Hepatic stellate cell (primary cell): ENCODE measurements at places on chromosomes 13 and 19.

DNA sequence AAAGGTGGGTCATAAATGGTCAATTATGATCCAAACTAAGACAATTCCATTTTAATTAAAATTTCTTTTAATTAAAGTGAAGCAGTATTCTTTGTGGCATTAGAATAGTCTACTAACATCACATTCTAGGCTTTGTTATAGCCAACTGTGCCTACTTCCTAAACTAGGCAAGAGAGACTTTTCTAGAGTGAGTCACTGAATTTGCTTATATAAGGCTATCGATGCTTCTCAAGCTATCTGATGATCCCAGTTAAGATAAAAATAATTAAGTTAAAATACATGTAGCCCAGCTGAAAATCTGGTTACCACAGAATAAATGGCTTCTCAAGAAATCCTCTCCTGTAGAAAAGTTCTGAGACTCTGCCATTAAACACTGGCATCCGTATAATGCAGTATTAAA is 12.5 kb downstream of the ANKRD10 start:
- no peak for DNase-seq

DNA sequence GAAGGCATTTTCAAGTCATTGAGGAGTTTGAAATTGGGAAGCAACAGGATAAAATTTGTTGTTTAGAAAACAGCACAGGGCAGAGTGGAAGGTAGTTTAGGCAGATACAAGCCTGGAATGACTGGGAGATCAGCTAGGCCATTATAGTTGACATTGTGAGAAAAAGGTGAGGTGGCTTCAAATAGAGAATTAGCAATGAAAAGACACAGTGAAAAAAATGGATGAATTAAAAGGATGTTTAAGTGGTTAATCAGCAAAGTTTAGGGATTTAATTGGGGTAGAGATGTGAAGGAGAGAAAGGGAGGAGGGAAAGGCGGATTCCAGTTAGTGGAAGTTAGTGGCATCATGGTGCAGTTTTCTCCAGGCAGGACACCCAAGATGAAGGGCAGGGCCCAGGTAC is 570.5 kb upstream of the GPC6 start:
- no peak for DNase-seq

DNA sequence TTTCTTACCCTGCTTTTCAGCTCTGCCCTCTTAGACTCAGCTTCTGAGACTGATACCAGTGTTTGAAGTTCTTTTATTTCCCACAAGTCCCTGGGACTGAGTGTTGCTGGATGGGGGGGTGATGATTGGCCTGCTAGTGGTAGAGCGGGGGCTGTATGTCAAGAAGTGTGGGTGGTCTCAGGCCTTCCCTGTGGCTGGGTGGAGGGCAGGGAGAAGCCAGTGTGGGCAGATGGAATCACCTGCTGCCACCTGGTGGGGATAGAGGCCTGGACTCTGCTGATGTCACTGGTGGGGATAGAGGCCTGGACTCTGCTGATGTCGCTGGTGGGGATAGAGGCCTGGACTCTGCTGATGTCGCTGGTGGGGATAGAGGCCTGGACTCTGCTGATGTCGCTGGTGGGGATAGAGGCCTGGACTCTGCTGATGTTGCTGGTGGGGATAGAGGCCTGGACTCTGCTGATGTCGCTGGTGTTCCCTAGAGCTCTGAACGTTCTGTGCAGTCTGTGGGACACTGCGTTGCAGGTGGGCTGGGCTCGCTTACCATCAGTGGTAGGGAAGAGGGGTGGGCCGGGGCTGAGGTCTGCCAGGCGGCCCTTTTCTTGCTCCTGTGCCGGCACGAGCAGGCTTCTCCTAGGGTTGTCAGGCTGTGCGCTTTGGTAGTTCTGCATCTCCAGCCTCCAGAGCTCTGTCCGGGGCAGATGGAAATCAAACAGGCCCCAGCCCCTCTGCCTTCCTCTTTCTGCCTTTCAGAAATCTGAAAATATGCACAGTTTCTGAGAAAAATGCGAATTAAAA is 101.3 kb downstream of the ARHGEF7 start:
- DNase-seq, result no peak

DNA sequence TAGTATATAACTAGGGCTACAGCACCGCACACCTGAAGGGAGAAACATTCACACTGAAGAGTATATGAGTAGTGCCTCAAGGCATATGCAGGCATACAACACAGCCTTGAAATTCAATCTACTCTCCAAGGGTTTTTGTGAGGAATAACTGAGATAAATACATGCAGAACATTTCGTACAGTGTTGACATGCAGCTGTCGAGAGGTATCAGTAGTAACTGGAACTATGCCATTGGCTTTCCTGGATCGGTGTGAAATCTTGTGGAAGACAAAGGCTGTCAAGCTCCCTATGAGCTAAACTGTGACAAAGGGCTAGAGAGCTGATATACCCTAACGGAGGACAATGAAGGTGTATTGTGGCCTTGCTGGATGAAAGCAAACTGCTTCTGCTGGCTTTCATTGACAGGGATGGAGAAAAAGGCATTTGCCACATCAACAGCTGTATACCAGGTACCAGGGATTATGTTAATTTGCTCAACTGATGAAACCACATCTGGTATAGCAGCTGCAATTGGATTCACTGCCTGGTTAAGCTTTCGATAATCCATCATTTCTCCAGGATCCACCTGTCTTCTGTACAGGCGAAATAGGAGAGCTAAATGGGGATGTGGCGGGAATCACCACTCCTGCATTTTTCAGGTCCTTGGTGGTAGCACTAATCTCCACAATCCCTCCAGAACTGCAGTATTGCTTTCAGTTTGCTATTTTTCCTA is 16.3 kb downstream of the MTRF1 start:
- no peak for DNase-seq

GRCh38 chr13:20998649-20999415 is 62.6 kb downstream of the LATS2 start:
- DNase-seq, result no peak

DNA sequence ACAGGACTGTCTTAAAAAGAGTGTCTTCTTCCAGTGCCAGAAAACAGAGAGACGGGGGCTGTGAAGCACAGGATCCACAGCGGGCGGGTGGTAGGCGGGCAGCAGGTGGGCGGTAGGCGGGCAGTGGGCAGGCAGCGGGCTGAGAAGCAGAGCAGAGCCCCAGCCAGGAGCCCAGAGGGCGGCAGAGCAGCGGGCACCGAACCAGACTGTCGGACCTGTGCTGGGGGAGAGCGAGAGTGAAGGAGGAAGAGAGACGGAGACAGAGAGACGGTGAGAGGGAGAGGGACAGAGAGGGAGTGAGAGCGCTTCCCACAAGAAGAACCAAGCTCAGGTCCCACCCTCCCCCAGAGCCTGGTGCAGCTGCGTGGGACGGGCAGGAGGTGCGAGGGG is 30.3 kb downstream of the RASA3 start:
- no peak for DNase-seq

DNA sequence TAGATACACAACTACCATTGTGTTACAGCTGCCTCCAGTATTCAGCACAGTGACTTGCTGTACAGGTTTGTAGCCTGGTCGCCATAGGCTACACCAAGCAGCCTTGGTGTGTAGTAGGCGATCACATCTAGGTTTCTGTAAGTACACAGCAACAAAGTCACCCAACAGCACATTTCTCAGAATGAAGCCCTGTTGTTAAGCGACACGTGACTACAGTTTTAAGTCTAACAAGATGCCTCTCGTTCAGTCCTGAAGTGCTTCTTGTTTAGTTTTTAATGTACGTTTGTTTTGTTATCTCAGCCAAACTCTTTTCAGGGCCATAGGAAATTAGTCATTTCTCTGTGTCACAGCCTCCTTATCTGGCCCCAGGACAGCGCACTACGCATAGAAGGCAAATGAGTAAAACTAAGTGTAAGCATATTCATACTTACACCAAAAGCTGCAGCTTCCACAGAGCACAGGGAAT is 50.0 kb upstream of the GPR183 start:
- peak; percentile 79 for DNase-seq

GRCh38 chr13:99013951-99014350 is 36.1 kb upstream of the DOCK9 start:
- no peak for DNase-seq

- DNase-seq, result no peak
Measured at GRCh38 chr13:108917581-108917980, 288.2 kb downstream of the MYO16 start.

DNA sequence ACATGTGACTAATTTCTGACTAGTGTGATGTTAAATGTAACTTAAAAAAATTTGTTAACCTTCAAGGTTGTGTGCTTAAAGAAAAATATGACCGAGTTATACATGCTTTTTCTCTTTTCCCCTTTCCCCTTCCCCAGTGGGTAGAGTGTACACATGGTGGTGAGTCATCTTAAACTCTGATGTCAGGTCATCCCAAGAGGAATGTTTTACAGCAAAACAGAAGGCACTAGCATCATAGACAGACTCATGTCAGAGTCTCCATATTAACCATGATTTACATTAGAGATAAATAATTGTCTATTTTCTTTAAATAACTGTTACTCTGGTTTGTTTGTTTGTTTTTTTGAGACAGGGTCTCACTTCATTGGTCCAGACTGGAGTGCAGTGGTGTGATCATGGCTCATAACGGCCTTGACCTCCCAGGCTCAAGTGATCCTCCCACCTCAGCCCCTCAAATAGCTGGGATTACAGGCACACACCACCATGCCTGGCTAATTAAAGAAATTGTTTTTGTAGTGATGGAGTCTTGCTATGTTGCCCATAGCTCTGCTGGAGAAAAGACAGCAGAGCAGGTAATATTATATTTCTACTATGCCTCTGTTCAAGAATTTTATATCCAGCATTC is 160.4 kb upstream of the PCDH9 start:
- peak; percentile 10 for DNase-seq

DNA sequence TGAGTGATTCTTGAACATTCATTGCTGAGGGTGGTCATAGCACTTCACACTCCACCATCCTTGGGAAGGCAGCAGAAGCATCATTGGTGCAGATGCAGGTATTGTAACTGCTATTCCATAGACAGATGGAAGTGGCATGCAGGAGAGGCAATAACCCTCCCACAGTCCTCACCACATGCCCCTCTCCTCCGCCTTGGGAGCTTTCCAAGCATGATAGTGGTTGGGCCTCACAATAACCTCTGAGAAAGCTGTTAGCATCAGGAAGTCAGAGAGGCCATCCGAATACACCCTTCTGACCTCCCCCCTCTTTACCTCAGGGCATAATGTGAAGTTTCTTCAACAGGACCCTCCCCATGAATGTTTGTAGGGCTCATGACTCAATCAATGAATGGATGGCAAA is 177.9 kb downstream of the KATNAL1 start:
- DNase-seq, result no peak

- no peak for DNase-seq
Measured at GRCh38 chr13:109976206-109976997, 190.0 kb upstream of the IRS2 start.

DNA sequence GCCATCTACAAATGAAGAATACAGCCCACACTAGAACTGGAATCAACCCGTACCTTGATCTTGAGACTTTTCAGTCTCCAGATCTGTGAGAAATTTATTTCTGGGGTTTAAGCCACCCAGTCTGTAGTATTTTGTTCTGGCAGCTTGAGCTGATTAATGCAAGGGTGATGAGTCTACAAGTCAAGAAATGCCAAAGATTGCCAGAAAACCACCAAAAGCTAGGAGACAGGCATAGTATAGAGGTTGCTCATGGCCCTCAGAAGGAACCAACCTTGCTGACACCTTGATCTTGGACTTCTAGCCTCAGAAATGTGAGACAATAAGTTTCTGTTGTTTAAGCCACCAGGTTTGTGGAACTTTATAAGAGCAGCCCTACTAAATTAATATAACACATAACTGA is 428.2 kb upstream of the KLF12 start:
- DNase-seq, result no peak

GRCh38 chr13:34037636-34038540 is 219.9 kb downstream of the RFC3 start:
- DNase-seq, result no peak

DNA sequence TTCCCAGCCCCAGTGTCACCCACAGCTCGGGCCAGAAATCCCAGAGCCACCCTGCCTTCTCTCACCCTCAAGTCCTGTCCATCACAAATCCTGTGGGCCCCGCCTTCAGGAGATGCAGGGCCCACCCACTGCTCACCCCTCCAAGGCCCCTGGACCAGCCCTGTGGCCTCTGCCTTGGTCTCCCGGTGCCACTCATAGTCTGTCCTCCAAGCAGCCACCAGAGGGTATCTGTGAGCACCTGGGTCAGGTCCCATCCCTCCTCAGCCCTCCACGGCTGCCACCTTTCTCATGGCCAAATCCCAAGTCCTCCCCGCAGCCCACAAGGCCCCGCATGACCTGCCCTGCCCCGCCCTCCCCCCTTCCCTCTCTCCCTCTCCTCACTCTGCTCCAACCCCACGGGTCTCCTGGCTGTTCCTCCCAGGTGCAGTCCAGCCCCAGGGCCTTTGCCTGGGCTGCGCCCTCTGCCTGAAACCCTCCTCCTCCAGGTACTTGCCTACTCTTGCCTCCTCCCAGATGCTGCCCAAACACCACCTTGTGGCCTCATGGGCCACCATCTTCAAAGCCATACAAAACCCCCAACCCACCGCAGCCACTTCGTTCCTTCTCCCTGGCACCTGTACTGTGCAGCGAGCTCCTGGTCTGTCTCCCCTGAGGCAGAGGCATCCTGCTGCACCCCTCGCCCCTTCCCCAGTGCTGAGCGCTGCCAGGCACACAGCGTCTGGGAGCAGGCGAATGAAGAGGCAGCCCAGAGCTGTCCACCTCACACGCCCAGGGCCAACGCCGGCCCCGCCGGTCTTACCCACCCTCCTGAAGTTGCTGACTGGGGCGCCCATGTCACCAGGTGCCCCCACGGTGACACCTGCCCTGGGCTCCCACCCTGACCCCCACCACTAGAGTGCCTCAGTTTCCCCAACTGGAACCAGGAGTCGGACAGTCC is 13.2 kb upstream of the UQCR11 start:
- DNase-seq, result peak; percentile 67

GRCh38 chr19:45499196-45500180 is 1.2 kb downstream of the PPM1N start:
- DNase-seq, result no peak

DNA sequence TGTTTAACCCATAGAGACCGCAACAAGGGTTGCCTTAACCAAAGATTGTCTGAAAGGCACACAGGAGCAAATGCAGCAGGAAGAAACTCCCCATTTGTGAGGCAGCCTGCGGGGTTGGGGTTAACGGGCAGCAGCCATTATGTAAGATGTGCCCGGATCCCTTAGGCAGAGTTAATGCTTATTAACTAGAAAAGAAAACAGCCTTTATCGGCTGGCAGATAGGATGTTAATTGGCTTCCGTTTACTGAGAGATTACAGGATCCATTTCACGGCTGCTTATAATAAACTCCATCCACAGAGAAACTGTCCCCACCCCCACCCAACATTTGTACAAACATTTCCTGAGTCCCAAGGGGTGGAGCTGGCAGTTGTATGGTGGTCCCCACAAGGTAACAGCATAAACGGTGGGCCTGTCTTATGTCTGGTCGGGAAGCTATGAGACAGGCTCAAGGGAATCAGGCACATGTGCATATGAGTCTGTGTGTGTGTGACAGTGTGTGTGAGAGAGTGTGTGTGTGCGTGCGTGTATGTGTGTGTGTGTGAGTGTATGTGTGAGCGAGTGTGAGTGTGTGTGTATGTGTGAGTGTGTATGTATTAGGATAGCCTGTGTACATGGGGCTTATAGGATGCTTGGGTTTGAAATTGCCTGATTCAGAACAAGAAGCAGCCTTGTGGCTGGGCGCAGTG is 10.5 kb downstream of the SLC25A42 start:
- DNase-seq, result no peak
